ENCODE measurements at places on chromosomes 2 and 18. TPM values are rescaled to one million over a fixed set of nuclear protein-coding genes. Genes with fewer than 3 reads are reported as not detected.

Gene GREB1L
- total RNA-seq = not detected

Gene TCF4
- total RNA-seq = 3.2 TPM

Gene EFR3B
- not detected for total RNA-seq

Gene PDE1A
- not detected for total RNA-seq

Gene PTMA
- 1,586 TPM for total RNA-seq

DNA sequence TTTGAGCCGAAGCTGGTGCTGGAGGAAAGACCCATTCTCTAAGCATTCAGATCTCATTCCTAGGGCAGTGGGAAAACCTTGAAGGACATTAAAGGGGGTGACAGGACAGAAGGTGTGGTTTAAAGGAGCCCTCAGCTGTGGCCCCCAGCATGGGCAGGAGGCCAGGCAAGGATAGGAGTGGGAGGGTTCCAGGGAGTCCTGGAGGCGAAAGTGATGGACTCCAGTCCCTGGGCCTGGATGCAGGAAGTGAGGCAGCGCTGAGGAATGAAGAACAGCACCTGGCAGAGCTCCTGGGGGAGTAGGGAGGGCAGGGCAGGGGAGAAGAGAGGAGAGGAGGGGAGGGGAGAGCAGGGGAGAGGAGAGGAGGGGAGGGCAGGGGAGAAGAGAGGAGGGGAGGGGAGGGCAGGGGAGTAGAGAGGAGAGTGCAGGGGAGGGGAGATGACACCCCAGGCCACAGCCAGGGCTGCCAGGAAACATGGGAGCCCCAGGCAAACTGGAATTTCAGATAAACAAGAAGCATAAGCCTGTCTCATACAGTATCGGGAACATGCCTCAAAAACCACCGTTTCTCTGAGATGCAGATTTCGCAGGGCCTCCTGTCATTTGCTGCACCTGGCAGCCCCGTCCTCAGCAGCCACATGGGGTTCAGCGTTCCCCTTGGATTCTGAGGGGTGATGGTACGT, 5.7 kb downstream of the RAMP1 start:
- no peak overlapping the region for H3K27ac ChIP-seq
- H3K4me1 ChIP-seq = peaks cover 6% of the 10 kb centered on the region
- H3K4me3 ChIP-seq = no peak overlapping the region

Gene ASIC4
- 0.08 TPM for total RNA-seq

Data from CD4-positive, alpha-beta T cell (primary cell).